ENCODE measurements at places on chromosomes 6 and 20.

GRCh38 chr6:155970876-155971708 lies 515.5 kb upstream of the NOX3 start:
- no peak for DNase-seq

DNA sequence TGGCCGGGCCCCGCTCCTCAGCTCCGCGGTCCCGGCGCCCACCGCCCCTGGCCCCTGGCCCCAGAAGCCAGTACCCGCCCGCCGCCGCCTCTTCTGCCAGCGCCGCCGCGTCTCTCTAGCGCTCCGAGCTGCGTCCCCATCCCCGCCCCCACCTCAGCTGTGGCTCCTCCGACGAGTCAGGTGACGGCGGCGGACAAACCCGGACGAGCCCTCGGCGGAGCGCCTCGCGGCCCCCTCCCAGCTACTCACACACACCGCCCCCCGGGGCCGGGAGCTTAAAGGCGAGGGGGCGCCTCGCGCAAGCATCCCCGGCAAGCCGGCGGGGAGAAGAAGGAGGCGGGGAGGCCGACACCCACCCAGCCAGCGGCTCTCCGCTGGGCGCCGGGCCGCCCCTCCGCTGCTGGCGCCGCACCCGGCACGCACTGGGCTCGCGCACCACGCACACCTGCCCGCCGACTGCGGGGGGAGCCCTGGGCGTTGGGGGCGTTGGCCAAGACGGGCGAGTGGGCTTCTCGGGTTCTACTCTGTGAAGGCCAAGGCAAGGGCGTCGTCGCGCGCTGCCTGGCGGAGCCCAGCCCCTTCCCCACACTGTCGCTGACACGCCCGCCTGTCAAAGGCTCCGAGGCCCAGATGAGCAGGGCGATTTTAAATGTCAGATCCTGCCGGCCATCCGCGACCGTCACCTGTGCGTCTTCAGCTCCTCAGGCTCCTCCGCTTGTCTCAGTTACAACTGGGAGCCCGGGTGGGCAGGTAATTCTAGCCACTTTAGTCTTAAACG lies at the start of gene SNAP91:
TSS of gene SNAP91 (minus strand) at position 132 of the 778 bp plus-strand sequence. CDS start 1,174 bp downstream, outside the sequence.
- no peak for DNase-seq

- DNase-seq = no peak
Observed at GRCh38 chr20:32365564-32365963, 7.4 kb downstream of the ASXL1 start.

- DNase-seq = no peak
Observed at GRCh38 chr20:6178537-6178936, 55.7 kb upstream of the FERMT1 start.

DNA sequence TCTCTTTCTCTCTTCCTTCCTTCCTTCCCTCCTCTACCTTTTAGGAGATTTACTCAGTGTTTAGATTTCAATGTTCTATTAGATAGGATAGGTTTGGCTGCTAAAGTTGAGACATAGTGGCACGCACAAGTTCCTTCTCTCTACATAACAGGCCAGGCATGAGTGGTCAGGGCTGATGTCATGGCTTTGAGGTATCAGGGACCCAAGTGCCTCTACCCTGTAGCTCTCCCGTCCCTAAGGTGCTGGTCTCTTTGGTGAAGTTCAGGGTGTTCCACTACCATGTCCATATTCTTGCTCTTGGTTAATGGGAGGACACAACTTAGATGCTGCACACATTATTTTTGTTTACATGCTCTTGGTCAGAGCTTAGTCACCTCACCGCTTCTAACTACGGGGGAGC lies 245.3 kb downstream of the QKI start:
- DNase-seq = no peak

- no peak for DNase-seq
Observed at GRCh38 chr20:25050501-25051350, 7.2 kb downstream of the ACSS1 start.

- DNase-seq = no peak
Observed at GRCh38 chr20:63090682-63091571, 84.2 kb upstream of the BHLHE23 start.

- no peak for DNase-seq
Observed at GRCh38 chr6:119043783-119044182, 34.7 kb downstream of the FAM184A start.

DNA sequence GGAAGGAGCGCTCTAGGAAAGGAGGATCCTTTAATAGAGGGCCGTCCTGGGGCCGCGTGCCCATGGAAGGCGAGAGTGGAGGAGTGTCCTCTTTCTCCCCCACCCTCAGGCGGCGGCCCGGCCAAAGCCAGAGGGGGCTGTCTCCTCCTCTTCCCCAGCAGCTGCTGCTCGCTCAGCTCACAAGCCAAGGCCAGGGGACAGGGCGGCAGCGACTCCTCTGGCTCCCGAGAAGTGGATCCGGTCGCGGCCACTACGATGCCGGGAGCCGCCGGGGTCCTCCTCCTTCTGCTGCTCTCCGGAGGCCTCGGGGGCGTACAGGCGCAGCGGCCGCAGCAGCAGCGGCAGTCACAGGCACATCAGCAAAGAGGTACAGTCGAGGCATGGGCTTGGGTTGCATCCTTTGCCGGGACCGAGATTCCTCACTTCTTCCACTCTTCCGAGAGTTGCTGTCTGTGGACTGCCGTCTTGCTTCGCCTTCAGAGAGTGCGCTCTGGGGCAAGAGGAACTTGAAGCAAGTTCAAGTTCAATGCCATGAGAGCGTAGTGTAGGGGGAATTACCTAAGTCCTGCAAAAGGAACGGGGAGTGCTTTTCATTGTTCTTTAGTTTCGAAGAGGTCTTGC lies at the start of gene LAMA2:
TSS of gene LAMA2 (plus strand) at position 148 of the 621 bp plus-strand sequence. CDS start at position 256, 108 bp downstream.
- no peak for DNase-seq

GRCh38 chr6:156111913-156112312 lies 656.3 kb upstream of the NOX3 start:
- no peak for DNase-seq

GRCh38 chr6:145087034-145087433 lies 648.3 kb downstream of the EPM2A start:
- DNase-seq = no peak

GRCh38 chr6:82249381-82250253 lies 2.1 kb upstream of the IBTK start:
- DNase-seq = no peak

- no peak for DNase-seq
Observed at GRCh38 chr20:45873409-45874103, 7.5 kb upstream of the ZSWIM1 start.

- DNase-seq = no peak
Observed at GRCh38 chr20:62635232-62635631, 7.1 kb upstream of the SLCO4A1 start.

GRCh38 chr6:47129129-47129528 lies 87.0 kb upstream of the ADGRF1 start:
- DNase-seq = no peak

- no peak for DNase-seq
Observed at GRCh38 chr6:168920289-168920688, 333.4 kb downstream of the THBS2 start.
